ENCODE measurements at places on chromosomes 7 and 10.
A peak's percentile ranks its signal among the peaks of the same experiment; 100 is the strongest.

DNA sequence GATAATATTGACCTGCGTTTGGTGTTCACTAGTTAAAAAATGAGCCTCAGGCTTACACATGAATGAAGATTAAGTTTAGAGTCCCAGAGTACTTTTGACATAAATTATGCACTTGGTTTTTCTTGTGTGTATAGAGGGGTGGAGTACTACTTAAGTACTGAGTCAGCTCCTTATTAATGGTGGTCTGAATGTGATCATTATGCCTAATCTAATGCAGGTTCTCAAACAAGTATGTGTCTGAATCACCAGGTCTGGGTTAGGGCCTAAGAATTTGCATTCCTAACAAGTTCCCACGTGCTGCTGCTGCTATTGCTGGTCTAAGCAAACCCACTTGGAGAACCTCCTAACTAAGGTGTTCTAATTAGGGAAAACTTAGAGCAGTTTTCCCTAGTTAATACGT, 30.7 kb upstream of the STOX1 start:
- no peak for DNase-seq

DNA sequence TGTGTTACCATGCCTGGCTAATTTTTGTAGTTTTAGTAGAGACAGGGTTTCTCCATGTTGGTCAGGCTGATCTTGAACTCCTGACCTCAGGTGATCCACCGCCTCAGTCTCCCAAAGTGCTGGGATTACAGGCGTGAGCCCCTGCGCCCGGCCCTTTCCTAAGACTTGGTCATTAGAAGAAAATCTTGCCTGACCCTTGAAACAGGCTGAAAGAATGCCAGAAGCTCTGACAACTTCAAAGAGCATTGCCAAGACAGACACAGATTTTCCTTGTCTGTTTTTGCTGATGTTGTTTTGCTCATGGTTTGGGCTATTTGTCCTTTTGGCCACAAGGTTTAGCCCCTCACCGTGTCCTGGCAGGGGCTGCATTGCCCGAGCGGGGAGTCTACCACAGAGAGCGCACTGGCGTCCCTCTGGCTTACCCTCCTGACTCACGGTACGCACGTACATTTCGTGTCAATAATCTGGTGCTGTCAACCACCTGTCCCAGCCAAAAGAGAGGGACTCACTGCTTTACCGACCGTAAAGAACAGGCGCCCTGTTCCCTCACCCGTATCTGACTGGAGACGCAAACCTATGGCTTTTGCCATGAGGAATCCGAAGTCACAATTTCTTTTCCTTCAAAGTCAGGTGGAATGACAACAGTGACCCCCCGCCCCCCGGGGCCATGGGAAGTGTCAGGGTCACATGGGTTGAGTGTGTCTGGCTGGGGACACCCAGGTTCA, 10.1 kb upstream of the INPP5A start:
- DNase-seq: no peak

DNA sequence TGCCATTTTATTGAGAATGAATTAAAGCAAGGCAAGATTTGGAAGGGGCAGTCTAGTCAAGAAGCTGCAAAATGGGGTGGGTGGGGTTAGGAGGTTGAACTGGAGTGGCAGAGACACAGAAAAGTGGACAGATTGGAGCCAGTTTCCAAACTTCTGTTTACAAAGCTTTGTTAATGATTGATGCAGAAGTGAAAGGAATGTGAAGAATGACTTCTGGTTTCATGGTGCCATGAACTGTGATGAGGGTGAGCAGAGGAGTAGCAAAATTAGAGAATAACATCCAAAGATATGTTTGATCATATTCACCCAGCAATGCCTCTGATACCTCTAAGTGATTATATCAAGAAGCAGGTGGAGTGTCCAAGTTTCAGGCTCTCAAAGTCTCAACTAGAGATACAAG, 1118.0 kb upstream of the C7orf33 start:
- no peak for DNase-seq

GRCh38 chr7:100568896-100569844, 4.5 kb downstream of the SAP25 start:
- DNase-seq: peak; percentile 37

DNA sequence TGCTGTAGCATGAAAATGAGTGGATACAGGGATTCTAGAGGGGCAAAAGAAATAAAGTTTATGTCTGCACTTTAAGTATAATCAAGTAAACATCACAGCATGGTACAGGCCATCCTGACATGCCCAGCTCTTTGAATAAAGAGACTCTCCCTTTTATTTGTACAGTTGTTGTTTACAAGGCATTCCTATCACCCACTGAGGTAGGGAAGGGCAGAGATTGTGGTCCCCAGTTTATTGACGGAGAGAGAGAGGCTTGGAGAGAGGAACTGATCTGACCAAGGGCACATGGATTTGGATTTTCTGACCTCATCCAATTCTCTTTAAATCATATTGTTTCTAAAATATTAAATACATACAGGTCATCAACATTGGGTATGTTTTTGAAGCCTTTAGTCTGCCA, 53.9 kb downstream of the TACC2 start:
- no peak for DNase-seq

DNA sequence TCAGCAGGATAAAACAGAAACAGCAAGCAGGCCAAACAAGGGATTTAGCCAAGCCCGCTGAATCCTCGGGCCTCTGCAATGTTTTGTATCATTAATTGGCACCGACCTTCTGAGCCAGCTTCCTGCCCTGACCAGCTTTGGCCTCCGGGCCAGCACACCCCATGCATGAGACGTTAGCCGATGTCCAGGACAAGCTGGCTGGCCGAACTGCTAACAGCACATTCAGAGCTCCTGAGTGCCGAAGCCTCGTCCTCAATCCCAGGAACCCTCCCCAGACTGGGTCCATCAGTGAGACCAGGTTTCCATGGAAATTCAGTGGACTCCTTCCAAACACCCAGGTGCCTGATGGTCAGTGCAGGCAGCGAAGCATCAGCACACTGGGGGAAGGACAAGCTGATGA, 134.3 kb upstream of the PFKP start:
- no peak for DNase-seq

GRCh38 chr7:72037516-72037915, 374.6 kb downstream of the CALN1 start:
- no peak for DNase-seq

Data from hematopoietic multipotent progenitor cell treated with erythropoietin and hydrocortisone succinate and interleukin-3 and kit ligand, for 17 days (in vitro differentiated cells).